Mucosa of descending colon (tissue), 3 donors: ENCODE measurements at places on chromosomes 16 and 17.

GRCh38 chr17:73396431-73397277 lies 84.9 kb upstream of the CDC42EP4 start:
- DNase-seq = no peak

DNA sequence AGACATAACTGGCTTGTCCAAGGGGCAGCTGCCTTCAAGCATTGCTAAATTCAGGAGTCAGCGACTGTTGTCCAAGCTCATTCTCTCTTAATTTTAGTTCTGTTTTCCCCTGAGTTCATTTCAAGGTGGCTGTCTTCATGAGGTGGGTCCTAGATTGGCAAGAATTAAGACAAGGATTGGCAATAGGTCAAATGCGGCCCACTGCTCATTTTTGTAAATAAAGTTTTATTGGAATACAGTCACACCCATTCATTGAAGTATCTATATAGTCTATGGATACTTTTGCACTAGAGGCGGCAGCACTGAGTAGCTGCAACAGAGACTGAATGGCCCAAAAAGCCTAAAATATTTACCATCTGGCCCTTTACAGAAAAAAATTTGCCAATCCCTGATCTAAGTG lies 73.8 kb downstream of the TMEM114 start:
- DNase-seq = no peak

DNA sequence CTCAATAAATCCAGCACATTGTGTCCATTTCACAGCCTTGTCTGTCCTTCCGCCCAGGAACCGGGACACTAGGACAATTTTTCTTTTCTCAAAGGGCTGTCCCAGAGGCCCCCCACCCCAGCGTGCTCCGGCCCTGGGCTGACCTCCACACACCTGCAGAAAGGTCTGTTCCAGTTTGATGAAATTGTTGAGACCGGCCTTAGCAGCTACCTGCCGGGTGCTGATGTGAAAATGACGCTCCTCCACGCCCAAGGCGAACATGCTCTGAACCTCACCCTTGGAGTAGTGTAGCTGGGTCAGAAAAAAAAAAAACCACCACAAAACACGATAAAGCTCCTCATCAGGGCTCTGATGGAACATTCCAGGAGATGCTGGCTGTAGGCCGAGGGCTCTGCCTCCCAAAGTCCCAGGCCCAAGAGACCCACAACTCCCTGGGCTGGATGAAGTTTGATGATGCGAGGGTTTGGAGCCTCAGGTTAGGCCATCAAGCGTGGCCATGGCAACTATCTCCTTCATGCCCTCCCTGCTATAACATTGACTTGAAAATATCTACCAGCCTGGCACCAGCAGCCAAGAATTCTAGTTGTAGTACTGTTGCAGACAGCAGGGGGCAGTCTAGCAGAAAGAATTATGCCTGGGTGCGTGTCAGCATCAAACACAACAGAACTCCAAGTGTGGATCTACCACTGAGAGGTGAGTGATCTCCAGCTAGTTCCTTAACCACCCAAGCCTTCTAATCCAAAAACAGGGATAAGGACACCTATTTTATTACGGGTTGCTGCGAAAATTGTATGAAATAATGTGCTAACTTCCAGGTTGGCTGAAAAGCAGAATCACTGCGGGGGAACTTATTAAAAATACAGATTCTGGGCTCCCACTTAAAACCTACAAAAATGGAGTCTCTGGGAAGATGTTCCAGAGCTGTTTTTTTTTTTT lies 62.1 kb downstream of the RMI2 start:
- peak; percentile 89 for DNase-seq

GRCh38 chr17:82444941-82445521 lies 5.5 kb downstream of the CYBC1 start:
- no peak for DNase-seq

GRCh38 chr17:61351745-61352407 lies 47.8 kb upstream of the TBX2 start:
- DNase-seq = no peak

- no peak for DNase-seq
Measured at GRCh38 chr17:17078832-17079231, 36.6 kb downstream of the MPRIP start.

DNA sequence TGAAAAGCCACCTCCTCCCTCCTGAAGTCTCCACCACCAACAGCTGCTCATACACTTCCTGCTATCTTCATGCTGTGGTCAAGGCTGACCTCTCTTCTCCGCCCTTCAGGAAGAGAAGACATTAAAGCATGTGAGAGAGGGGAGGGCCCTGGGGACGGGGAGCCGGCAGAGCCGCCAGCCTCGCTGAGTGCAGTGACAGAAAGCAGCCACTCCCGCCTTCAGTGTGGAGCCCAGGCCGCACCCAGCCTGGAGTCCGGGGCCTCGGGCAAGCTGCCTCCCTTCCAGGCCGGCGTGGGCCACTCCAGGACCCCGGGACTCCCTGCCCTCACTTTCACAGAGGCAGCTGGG lies 94.7 kb upstream of the TNRC6C start:
- peak; percentile 77 for DNase-seq

GRCh38 chr16:88706965-88707826 lies 893 bp downstream of the CTU2 start:
- no peak for DNase-seq

DNA sequence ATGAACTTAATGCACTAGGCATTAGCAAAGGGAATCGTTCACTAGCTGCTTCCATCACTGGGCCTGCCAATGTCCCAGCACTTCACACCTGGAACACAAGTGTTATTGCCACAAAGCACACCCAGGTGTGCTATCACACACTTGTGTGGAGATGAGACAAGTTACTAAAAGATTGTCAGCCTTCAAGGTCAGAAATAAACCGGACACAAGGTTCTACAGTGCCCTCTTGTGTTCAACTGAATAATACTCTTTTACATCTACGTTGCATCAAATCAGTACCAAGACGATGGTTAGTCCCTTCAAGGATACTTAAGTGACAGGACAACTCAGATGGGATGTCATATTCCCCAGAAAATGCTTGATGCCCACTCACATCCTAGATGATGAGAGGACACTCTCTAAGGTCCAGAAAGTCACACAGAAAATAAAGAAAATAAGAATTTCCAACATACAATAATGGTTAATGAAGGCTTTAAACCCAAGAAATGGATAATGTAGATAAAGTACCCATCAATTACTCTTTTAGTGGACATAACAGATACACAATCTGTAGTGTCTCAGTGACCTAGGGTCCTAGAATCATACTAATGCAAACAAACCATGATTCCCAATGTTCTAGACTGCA lies 16.4 kb upstream of the GLG1 start:
- DNase-seq = no peak

- DNase-seq = peak; percentile 96
Measured at GRCh38 chr16:69754469-69755310, at the start of gene NOB1. NOB1 (minus strand) TSS chr16:69754926; CDS start chr16:69754910, 16 bp downstream.

- DNase-seq = no peak
Measured at GRCh38 chr17:56866496-56866895, 32.5 kb downstream of the DGKE start.

GRCh38 chr17:48734333-48735061 lies 5.9 kb upstream of the HOXB13 start:
- no peak for DNase-seq

DNA sequence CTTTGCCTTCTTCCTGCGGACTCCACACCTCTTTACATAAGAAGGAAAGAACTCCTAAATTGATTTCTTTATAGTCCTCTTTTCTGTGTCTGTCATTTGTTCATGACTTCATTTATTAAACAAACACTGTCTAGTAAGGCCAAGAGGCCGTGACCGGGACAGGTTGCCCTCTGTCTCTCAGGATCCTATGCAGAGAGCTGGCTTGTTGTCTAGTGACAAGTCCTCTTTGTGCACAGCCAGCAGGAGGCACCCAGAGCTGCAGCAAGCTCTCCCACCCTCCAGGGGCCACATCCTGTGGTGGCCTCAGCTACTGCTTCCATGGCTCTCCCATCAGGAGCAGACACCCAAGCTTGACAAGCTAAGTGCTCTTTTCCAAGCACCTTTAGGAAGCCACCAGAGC lies 50.6 kb downstream of the PLD6 start:
- DNase-seq = no peak

DNA sequence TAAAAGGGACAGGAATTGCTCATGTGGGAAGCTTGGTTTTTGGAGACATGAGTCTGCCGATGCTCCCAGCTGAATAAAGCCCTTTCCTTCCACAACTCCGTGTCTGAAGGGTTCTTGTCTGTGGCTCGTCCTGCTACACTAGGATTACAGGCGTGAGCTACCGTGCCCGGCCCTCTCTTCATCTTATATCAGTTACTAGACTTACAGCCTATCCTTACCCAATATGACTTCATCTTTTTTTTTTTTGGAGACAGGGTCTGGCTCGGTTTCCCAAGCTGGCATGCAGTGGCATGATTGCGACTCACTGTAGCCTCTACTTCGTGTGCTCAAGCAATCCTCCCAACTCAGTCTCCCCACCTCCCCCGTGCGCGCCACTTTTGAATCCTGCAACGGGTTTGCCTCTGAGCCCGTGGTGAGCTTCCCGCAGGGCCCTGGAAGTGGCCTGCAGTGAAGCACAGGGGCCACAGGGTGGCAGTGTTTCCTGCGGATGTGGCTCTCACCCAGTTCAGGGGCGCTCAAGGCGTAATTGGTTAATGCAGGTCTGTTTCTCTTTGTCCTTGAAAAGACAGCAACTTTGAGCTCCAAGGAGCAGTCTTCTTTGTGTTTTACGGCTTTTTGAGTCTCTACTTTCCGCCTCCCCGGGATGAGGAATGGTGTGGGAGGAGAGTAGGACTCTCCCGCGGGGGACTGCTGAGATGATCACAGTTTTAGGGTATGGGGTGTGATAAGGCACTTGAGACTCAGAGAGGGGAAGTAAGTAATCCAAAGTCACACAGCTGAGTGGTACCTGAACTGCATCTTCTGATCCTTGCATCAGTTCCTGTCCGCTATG lies 22.7 kb upstream of the GPRC5B start:
- DNase-seq = peak; percentile 68

- peak; percentile 34 for DNase-seq
Measured at GRCh38 chr16:5502467-5502869, 404.9 kb upstream of the EEF2KMT start.

DNA sequence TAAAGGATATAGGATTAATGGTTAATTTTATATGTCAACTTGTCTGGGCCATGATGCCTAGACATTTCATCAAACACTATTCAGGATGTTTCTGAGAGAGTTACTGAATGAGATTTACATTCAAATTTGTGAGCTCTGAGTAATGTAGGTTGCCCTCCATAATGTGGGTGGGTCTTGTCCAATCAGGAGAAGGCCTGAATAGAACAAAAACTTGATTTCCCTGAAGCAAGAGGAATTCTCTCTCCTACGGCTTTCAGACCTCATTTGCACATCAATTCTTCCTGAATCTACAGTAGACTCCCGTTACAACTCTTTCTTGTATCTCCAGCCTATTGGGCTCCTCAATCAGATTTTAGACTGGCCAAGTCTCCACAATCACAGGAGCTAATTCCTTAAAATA lies 377.9 kb upstream of the PMFBP1 start:
- DNase-seq = no peak

DNA sequence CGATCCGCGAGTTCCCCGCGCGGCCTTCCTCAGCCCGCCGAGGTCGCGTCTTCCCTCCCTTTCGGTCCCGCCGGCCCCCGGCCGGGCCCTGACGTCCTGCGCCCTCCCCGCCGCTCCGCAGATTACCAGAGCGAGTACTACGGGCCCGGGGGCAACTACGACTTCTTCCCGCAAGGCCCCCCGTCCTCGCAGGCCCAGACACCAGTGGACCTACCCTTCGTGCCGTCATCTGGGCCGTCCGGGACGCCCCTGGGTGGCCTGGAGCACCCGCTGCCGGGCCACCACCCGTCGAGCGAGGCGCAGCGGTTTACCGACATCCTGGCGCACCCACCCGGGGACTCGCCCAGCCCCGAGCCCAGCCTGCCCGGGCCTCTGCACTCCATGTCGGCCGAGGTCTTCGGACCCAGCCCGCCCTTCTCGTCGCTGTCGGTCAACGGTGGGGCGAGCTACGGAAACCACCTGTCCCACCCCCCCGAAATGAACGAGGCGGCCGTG lies 5.4 kb downstream of the LHX1 start:
- DNase-seq = no peak

DNA sequence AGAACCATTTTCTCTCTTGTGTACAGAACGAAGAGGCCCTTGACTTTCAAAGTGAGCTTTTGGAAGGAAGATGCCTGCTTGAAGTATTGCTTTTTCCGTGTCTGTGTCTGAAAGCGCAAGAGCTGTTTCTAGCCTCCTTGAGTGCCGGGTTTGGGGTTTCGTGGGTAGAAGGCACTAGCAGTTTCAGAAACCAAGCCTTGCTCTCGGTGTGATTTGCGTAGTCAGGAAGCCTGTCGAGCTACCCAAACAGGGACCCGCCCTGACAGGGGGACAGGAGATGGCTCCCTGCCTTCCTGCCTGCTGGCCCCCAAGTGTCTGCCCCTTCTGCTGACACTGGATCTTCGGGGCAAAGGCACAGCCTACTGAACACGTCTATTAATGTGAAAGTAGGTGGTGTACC lies 322.0 kb downstream of the MAF start:
- peak; percentile 63 for DNase-seq

GRCh38 chr16:472199-472504 lies 46.7 kb downstream of the RAB11FIP3 start:
- no peak for DNase-seq

GRCh38 chr16:83245061-83245460 lies 562.7 kb upstream of the HSBP1 start:
- no peak for DNase-seq

DNA sequence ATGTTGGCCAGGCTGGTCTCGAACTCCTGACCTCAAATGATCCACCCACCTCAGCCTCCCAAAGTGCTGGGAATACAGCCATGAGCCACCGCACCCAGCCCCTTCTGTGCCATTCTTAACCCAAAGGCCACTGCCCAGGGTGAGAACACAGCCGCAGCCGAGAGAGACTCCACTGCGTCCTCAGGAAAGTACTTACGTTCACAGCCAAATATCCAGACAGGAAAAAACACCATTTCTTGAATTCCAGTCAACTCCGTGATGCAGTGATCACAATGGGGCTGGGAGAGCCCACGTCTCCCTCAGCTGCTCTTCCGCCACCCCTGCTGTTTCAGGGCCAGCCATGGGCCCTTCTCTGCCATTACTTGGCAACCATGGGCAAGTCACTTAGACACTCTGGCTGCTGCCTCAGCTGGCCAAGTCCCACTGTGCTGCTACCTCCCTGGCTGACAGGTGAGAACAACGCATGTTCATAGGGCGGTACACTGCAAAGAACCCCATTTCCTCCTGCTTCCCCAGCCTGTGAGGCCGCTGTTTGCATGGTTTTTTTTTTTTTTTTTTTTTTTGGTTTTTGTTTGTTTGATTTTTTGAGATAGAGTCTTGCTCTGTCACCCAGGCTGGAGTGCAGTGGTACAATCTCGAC lies 4.3 kb downstream of the CDIP1 start:
- no peak for DNase-seq

GRCh38 chr17:45307290-45308015 lies 9.4 kb downstream of the MAP3K14 start:
- peak; percentile 58 for DNase-seq

- no peak for DNase-seq
Measured at GRCh38 chr17:33245183-33245582, 47.9 kb downstream of the ASIC2 start.

DNA sequence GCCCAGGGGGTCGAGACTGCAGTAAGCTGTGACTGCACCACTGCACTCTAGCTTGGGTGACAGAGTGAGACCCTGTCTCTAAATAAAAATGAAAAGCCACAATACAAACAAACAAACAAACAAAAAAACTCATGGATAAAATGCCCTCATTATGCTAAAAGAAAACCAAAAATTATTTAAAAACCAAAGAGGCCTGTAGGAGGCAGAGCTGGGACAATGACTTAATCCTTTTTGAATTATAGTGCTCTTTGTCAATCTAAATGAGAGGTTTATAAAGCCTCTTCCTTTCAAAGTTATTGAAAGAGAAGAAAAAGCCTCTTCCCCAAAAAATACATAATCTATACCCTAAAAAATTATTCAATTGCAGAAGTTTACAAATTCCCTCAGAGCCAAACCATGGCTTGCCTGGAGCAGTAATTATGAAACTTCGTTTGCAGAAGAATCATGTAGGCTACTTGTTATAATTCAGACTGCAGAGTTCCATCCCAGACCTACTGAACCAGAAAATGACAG lies 18.5 kb downstream of the CRLF3 start:
- no peak for DNase-seq
